ENCODE measurements at places on chromosomes 1 and 21.

- DNase-seq: no peak
Observed at GRCh38 chr21:25331286-25331685, 276.0 kb downstream of the MRPL39 start.

- DNase-seq: no peak
Observed at GRCh38 chr1:196649990-196650389, 1.9 kb upstream of the CFH start.

DNA sequence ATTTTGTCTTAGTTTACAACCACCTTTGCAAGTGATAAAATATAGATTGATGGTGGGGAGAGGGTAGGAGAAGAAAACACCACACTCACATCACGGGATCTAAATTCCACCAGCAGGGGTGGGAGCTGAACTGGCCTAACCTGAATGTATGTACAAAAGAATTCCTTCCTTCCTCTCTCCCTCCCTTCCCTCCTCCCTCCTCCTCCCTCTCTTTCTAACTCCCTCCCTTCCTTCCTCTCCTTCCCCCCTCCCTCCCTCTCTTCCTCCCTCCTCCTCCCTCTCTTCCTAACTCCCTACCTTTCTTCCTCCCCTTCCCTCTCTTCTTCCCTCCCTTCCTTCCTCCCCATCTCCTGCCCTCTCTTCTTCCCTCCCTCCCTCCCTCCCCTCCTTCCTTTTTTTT lies 40.2 kb downstream of the HIVEP3 start:
- DNase-seq: no peak

- no peak for DNase-seq
Observed at GRCh38 chr1:95230768-95231191, 3.2 kb upstream of the RWDD3 start.

DNA sequence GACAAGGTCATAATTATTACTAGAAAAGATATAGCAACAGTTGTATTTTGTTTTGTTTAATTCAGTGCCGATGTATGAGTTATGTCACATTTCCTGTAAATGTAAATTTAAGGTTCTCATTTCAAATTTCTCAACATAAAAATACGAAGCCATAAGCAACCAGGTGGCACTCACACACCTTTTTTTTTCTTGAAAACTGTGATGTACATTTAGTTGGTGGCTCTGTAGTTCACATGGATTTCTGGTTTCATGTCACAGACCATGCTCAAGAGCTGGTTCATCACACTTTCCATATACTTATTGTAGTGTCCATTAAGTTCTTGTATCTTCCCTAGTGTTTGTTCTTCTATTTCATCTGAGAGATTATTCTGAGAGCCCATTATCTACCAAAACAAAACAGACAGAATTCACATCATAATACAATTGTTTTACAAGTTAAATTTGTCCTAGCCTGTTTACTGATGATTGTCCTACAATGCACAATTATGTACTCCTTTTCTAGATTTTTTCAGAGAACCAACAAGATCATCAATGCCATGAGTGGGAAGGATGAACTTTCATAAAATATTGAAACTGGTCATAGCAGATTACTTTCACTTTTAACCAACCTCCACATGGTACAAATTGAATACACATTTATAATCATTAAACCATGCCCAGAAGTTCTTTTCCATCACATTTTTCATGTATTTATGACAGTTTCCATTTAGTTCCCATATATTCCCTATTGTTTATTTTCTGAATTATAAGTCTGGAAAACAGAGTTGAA lies 17.1 kb downstream of the ATP6V1G3 start:
- no peak for DNase-seq

All from NT2/D1 (cell line).